Activated naive CD4-positive, alpha-beta T cell treated with anti-CD3 and anti-CD28 coated beads, Interleukin-2, amount 50 U/mL, for 16 hours (primary cell): ENCODE measurements at places on chromosomes 5 and 9.
A peak's percentile ranks its signal among the peaks of the same experiment; 100 is the strongest.

DNA sequence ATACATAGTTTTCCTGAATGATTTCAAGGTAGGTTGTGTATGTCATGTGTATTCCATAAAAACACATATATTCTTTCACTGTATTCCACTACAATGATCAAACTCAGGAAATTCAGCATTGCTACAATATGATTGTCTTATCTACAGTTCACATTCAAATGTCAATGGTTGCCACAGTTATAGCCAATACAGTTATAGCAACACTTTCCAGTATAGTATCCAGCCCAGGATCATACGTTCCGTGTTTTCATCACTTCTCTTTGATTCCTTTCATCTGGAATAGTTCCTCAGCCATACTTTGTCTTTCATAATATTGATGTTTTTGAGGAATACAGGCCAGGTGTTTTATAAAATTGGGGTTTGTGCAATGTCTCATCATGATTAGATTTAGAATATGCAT lies 9.5 kb downstream of the OR2S2 start:
- no peak for DNase-seq

- no peak for DNase-seq
Observed at GRCh38 chr9:116953271-116953670, 266.2 kb downstream of the TRIM32 start.

DNA sequence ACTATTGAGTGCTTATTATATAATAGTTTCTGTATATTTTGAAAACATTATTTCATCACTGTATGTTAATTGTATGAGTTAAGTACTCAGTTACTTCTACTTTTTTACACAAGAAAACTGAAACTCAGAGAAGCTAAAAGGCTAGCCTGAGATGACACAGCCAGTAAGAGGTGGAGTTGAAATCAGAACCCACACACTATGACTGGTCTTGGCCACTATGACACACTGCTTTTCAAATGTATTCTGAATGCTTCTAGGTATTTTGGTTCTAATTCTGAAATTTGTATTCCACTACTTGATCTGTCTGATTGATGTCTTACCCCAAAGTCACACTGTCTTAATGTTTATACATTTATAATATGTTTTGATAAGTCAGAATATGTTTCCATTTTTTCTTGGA lies 181.8 kb downstream of the ZDHHC21 start:
- no peak for DNase-seq

DNA sequence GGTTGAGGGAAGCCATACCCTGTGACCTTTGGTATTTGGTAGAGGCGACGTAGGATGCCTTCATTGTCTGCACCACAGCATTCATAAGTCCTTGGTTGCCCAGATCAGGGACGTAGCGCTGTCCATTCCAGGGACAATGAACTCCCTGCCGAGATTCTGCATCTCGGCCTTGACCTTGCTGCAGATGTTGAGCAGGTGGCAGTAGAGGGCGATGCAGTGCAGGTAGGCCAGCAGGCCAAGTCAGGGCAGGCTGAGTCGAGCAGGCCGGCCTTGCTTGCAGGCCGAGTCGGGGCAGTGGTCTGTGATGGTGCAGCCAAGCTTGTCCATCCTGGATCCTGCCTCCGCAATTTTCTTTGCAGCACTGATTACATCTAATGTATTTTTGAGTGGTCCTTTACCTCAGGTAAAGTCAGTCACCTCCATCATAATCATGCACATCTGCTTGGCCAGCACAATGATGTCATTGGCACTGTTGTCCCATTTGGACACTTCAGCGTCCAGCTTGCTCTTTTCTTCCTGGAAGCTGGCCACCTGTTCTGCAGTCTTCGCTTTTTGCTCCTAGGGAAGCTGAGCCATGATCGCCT lies 93.4 kb upstream of the CCDC112 start:
- no peak for DNase-seq

GRCh38 chr5:176361437-176362232 lies at the start of gene KIAA1191:
Gene KIAA1191 (minus strand): TSS chr5:176361764. CDS start chr5:176359508, 2,256 bp downstream.
- DNase-seq: peak; percentile 94

- DNase-seq: no peak
Observed at GRCh38 chr5:38538161-38538560, 18.3 kb downstream of the LIFR start.

- DNase-seq: no peak
Observed at GRCh38 chr9:124011460-124012301, at the start of gene LHX2. Gene LHX2 (plus strand): TSS chr9:124011768. CDS start chr9:124012349, 581 bp downstream.

DNA sequence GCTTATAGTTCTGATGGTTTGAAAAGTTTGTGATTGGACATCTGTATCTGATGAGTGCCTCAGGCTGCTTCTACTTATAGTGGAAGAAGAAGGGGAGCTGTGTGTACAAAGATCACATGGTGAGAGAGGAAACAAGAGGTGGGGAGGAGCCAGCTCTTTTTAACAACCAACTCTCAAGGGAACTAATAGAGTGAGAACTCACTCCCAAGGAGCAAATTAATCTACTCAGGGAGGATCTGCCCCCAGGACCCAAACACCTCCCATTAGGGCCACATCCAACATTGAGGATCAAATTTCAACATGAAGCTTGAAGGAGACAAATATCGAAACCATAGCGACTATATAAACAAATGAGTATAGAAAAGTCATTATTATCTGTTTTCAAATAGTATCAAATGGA lies 64.7 kb upstream of the PRLR start:
- no peak for DNase-seq

DNA sequence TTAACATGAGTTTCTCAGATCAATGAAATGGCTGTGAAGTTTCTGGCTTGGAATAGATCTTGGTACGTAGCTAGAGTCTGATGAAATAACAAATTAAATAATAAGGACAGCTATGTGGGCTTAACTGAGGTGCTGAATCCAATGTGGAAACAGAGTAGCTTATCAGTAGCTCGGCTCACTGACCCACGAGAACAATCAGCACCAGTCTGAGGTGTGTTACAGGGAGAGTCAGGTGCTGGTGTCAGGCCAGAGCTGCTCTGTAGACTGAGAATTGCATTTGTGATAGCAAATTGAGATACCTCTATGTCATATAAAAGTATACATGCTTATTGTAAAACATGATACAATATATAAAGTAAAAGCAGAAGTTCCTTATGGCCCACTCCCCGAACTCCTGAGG lies 21.2 kb upstream of the CCL28 start:
- no peak for DNase-seq

DNA sequence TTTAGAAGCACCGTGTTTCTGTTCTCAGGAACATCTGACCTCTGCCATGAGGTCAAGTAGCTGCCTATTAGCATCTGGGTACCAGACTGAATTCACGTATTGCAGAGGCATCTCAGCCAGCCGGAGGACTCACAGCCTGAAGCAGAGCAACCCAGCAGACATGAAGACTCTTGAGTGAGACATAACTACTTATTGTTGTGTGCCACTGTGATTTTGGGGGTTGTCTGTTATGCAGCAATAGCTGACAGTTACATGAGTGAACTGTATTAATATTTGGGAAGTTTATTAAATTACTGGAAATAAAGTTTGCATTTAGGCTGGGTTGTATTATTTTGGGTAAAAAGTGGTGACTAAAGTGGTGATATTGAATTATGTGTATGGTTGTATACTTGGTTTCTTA lies 1.3 kb upstream of the ACOT12 start:
- DNase-seq: no peak

- no peak for DNase-seq
Observed at GRCh38 chr9:13064676-13065075, 214.8 kb downstream of the MPDZ start.

DNA sequence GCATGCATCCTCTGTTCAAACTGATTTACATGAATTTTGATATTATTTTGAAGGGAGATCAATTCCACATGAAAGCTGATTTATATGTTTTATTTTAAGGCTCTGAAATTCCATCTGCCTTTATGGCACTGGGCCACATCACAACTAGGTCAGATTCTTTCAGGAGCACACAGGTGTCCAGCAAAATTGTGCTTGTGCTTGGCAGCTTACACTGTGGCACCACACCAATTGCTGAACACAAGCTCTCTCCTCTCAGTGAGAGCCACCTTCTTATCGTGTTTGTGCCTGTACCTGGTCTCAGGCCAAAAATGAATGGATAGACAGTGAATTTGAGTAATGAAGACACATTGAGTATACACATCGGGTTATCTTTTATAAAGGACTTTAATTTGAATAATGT lies 200.4 kb downstream of the CDH10 start:
- DNase-seq: no peak

- DNase-seq: no peak
Observed at GRCh38 chr5:127096328-127096993, 23.2 kb upstream of the C5orf63 start.

GRCh38 chr5:139788294-139788910 lies 7.2 kb upstream of the PSD2 start:
- no peak for DNase-seq

DNA sequence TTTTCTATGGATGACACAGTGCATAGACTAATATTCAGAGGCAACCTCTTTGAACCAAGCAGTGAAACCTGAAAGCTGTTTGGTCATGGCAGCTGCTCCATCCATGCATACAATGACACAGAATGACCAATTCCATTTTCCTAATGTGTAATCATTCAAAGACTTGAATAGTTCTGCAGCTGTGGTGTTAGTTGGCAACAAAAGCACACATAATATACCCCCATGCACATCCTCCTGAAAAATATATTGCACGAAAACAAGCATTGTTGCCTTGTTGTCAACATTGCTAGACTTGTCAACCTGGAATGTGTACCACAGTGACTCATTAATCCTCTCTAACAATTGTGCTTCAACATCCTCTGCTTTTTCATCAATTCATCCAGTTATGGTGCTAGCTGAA lies 71.0 kb upstream of the SEMA6A start:
- DNase-seq: no peak

DNA sequence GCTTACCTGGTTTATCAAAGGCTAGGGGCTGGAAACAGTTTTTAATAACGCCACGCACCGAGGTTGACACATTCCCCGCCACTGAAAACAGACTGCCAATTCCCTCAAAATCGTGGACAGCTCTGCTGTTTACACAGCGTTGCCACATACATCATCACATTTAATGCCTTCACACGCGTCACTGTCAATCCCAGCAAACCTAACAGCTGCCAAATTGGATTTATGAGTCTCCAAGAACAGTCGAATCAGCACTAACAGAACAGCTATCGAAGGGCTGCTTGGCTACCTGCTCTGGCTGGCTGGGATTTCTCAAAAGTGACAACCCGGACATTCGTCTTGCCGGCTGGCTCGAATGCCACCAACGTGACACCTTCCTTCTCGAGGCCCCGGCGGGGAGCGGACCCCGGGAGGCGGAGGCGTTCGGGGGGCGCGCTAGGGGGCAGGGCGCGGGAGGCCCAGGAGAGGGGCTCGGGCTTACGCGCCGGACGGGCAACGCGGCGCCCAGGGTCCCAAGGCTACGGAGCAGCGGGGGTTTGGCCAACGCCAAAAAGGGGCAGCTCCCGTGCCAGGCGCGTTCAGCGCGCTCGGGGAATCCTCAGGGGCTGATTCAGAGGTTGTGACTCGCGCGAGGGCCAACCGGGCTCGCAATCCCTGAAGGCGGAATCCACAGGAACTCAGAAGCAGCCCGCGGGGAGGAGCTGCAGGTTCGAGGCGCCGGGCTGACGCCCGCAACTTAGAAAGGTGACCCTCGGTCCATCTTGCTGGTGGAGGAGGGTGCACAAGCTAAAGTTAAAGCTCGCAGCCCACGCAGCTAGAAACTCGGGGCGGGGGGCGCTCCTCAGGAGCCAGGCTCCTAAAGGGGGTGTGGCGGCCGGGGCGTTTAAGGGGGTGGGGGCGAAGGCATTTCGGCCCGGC lies 1.2 kb downstream of the CDC14B start:
- peak; percentile 25 for DNase-seq

GRCh38 chr9:116654059-116654355 lies 33.1 kb upstream of the TRIM32 start:
- DNase-seq: no peak
